ENCODE measurements at places on chromosomes 7 and 10.
A peak's percentile ranks its signal among the peaks of the same experiment; 100 is the strongest.

DNA sequence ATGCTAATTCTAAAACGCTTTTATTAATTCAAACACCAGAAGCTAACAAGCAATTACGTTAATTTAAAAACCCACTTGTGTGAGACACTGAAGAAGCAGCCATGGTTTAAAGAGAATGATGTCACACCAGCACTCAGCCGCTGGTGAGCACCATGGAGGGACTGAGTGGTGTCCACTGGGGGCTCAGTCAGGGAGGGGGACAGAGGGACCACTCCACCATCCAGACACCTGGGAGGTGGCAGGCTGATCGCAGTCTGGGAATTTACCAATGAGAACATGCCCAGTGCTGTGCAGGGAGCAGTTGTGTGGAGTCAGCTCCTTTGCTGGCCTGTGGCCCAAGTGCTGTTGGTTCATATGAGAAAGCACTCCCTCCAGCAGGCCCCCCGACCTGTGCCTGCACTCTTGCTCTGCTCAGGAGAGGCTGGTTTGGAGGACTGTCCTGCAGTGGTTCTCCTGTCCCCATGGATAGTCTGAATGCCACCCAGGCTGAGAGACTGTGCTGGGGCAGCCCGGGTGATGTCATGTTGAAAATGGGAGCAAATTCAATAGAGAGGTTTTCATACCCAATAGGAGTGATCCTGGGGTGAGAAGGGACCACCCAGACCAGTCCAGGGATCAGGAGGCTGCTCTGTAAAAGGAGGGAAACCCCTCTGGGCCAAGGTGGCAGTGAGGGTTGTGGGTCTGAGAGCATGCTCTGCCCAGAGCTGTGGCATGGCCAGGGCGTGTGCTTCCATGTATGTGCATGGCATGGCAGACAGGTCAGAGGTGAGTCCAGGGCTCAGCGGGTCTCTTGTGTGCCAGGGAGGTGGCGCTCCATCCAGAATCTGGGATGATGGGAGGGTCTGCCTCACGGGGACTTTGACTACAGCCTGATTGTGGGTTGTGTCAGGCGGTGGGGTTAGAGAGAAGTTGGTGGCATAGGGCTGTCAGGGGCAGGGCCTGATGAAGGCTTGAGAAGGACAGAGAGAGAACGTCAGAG lies 12.7 kb downstream of the ADCY1 start:
- no peak for DNase-seq

DNA sequence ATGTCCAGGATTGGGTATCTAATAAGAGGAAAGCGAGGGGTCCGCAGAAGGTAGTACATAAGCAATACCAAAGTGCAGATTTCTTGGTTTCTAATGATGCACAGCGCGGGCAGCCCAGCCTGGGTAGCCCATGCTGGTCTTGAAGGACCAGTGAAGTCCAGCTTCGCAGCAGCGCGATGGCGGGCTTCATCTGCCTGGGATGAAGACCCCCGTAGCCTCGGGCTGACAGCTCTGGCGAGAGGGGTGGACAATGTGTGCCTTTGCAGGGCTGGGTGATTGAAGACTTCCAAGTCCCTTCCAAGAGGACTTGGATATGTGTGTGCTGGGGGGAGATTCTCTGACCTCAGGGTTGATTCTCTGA lies 2.2 kb downstream of the SORCS3 start:
- DNase-seq = no peak

DNA sequence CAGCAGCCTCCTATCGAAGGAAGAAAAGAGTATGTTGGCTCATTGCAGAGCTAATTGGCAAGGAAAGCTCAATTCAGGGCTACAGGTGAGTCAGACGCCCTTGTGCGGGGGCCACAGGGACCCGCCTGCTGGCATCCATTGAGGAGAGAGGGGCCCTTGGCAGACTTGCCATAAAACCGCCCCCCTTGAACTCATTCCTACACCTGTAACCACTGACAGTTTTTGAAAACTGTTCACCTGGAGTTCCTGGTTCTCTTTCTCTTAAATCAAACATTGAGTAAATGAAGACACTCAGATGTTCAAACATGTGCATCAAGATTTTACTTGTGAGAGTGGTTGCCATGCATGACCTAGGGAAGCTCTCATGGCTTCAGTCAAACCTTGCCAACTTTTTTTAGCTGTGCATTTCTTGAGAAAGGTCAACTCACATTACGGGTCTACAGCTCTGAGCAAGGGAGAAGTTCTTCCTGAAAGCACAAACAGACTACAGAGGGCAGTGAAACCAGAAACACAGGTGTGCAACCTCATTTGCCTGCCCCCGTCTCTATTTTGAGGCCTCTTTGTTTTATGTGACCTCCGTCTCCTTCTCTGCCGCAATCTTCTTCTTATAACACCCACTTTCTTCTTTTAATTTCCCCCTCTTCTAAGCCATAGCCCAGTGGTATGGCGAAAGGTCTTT lies 87.8 kb downstream of the TBXAS1 start:
- peak; percentile 7 for DNase-seq

DNA sequence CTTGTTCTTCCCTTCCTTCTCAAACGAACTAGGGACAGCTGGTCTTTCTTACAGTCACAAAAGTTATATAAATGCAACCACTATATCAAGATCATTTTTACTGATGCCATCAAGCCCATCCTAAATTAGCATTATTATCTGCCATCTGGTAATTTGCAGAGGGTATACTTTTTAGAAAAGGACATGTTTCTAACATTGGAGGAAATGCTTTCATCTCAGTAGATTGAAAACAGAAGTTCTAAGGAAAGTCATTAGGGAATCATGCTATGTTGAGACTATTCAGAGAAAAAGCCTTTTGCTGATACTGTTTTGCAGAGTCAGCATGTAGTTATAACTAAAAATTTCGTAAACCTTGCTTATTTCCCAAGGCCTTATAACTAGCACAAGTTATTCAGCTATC lies 146.7 kb downstream of the WNT2 start:
- no peak for DNase-seq

DNA sequence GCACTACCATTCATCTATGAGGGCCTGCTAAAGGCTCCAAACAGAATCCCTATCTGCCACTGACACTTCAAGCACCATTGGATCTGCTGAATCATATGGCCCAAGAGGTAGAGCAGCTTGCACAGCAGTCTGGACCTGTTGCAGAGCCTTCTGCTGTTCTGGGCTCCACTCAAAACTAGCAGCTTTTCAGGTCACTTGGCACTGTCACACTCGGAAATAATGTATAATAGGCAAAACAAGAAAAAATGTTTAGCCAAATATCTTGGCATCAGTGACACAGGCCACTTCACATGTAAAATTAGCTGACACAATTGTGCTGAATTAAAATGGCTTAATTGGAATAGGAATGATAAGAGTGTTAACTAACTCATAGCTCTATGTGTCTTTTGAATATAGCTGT lies 1182.9 kb upstream of the LRRTM3 start:
- DNase-seq = no peak

- no peak for DNase-seq
Observed at GRCh38 chr10:32889631-32890212, 68.3 kb downstream of the ITGB1 start.

DNA sequence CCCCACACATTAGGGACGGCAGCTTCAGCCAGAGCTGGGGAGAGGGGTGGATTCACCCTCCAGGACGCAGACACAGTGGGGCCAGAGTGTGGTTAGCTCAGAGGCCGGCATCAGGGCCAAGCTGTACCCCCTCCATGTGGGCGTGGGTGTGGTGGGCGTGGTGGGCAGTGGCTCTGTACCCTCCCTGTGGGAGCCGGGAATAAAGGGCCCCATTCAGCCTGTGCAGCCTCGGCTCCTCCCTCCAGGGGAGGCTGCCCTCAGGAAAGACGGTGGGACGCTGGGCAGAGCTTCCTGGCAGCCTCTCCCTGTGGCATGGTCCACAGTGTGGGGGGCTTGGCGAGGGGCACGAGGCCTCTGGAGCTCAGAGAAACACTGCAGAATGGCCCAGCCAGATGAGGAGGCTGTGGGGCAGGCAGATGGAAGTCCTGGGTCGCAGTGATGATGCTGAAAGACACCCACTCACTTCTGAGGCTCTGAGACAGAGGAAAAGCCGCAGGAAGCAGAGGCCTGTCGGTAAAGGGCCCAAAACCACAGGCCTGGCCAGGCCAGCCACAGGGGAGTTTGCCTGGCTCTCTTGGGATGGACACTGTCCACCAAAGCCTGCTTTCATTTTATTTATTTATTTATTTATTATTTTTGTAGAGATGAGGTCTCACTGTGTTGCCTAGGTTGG lies 108.0 kb downstream of the SH3PXD2A start:
- no peak for DNase-seq

GRCh38 chr10:103645141-103646054 lies 151.9 kb downstream of the NEURL1 start:
- no peak for DNase-seq

- no peak for DNase-seq
Observed at GRCh38 chr10:81978238-81978637, 103.2 kb downstream of the NRG3 start.

Measured in activated T-cell treated with anti-CD3 and anti-CD28 coated beads, Interleukin-2, amount 50 U/mL, for 72 hours (primary cell).